Fibroblast of the aortic adventitia (primary cell): ENCODE measurements at places on chromosomes 2 and 18.

DNA sequence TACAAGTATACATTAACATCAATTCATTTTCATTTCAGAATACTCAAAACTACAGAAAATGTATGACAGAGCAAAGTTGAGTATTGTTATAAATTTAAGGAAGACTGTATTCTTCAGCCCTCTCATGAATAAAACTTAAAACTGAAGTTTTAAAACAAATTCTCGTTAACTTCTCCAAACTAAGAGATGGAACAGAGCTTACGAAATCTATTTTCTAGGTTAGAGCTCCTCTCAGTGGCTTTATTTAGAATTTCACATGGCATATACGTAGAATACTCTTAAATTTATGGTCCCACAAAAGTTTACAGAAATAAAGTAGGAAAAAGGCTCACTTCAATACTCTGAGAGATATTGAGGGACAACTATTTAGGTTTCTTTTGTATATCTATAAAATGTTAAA, 612.1 kb downstream of the KCNJ3 start:
- DNase-seq = peak; percentile 41

DNA sequence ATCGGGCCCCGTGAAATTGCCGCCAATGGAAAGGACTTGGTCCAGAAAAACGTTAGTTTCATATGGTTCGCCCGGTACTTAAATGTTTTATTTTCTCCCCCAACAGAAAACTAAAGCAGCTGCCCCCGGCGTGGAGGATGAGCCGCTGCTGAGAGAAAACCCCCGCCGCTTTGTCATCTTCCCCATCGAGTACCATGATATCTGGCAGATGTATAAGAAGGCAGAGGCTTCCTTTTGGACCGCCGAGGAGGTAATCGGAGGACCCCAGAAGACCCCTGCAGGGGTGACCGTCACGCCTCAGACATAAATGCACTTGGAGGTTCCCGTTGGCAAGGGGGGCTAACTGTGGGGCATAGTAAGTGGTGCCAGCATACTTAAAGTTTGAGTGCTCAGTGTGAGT, 742 bp downstream of the RRM2 start:
- no peak for DNase-seq

- DNase-seq = no peak
These were observed 51.4 kb downstream of the EMILIN2 start for GRCh38 chr18:2898186-2898640.

- DNase-seq = no peak
These were observed 154.1 kb downstream of the SMAD7 start for GRCh38 chr18:48796491-48797205.

- no peak for DNase-seq
These were observed 857 bp upstream of the INHBB start for GRCh38 chr2:120344976-120345581.

- DNase-seq = no peak
These were observed 89.9 kb upstream of the PELI1 start for GRCh38 chr2:64234150-64234549.

- peak; percentile 70 for DNase-seq
These were observed 1.4 kb downstream of the PPM1G start for GRCh38 chr2:27407798-27408491.

DNA sequence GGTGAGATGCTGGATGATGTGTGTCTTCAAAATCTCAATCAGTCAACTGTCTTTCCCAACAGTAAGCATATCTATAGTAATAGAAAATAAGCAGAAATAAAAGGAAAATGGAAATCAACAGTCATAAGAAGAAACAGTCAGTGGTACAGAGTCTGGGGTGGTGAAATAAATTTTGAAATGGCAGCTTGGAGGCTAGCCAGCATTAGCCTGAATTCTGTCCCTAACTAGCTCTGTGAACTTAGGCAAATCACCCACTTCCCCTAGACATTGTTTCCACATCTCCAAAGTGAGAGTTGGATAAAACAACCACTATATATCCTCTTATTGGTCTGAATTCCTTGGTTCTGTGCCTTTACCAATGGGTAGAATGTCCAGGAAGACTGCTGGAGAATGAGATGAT, 189.7 kb upstream of the REV1 start:
- no peak for DNase-seq

- DNase-seq = no peak
These were observed 132.8 kb upstream of the CTDP1 start for GRCh38 chr18:79546781-79547272.

GRCh38 chr2:98730053-98730706, 752 bp downstream of the MGAT4A start:
- DNase-seq = peak; percentile 2

- no peak for DNase-seq
These were observed 44.4 kb downstream of the FBLN7 start for GRCh38 chr2:112182581-112183034.

GRCh38 chr18:52045946-52046675, 293.9 kb upstream of the DCC start:
- DNase-seq = no peak

GRCh38 chr2:226600184-226600583, 199.4 kb downstream of the IRS1 start:
- no peak for DNase-seq

DNA sequence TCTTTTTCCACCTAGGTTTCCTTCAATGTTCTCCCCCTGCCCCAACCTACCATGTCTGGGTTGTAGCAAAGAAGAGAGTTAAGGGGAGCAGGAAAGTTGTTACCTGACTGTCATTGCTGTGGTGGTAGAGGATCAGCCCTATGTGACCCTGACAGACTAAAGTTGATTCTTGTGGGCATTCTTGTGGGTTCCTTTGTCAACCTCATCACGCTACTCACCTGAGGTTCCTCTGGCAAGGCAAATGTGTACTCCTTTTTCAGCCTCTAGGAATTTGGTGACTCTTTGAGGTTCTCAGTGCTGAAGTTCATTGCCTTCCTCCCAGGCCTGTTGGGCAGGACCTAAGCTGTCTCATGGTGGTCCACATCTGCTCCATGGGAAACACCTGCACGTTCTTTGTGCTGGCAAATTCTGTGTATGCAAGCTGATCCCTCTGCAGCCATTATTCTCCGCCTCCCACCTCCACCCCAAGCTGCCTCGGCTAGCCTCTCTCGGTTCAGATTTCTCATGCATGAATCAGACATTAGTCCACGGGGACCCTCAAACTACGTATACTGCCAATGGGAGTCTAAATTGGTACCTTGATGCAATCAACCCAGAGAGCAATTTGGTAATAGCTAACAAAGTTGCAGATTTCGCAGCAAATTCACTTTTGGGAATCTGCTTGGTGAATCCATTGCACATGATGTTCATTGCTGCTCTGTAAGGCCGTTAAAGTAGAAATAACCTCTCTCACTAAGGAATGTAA, 1.5 kb upstream of the GMCL1 start:
- peak; percentile 52 for DNase-seq

GRCh38 chr18:69987870-69988269, 40.2 kb upstream of the CD226 start:
- DNase-seq = no peak

DNA sequence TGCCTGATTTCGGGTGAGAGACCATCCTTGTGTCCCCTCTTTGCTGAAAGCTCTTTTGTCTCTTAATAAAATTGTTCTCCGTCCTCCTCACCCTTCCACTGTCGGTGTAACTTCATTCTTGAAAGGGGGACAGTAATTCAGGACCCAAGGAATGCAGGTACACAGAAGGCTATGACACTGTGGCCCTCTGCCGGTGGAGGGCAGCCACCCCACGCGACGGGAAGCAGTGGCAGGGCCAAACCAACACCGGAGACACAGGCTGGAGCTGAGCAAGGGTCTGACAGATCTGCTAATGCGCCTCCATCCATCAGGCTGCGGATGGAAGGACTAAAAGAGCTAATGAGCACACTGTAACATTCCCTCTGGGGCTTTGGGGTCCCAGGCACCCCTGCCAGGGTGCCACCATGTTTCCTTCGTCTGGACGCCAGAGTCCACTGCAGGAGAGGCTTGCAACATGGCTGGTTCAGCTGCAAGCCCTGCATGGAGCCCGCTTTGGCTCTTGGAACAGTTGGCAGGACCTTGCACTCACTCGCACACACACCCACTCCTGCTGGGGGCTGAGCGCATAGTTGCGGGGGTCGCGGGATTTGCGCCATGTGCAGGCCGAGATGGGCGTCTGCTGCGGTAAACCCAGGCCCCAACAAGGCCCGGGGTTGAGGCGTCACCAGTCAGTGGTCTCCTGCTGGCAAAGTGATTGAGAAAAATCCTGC, 544.1 kb upstream of the CDH7 start:
- DNase-seq = no peak

- DNase-seq = no peak
These were observed 57.8 kb downstream of the RMDN2 start for GRCh38 chr2:37982847-37983246.

DNA sequence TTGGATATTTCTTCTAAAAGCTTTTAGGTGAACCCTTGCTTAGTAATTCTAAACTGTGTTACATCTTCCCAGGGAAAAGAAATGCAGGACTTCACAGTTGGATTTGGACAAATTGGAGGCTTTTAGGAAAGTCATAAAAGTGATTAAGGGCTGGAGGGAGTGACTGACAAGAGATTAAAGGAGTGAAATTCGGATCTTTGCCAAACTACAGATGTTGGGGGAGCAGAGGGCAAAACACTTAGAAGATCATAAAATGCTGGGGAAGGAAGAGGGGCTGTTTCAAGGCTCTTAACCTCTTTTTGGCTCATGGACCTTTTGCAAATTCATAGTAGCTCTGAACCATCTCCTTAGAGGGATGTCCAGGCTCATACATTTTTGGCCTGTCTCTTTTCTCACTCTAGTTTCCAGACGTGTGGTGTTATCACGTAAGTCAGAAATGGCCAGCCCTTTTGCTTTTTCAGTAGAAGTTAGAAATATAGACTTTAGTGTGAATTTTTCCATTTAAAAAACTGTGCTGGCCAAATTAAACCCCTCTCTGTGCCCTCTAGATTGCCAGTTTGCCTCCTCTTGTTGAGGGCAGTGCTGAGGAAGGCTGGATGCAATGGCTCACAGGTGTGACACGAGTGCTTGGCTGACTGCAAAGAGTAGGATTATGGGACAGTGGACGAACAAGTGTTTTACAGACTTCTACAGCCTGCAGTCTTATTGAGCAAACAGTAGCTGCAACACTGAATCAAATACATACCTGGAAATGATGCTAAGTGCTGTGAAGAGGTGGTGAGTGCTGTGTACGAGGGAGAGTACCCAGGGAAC, 109.9 kb downstream of the LYPD6B start:
- no peak for DNase-seq

DNA sequence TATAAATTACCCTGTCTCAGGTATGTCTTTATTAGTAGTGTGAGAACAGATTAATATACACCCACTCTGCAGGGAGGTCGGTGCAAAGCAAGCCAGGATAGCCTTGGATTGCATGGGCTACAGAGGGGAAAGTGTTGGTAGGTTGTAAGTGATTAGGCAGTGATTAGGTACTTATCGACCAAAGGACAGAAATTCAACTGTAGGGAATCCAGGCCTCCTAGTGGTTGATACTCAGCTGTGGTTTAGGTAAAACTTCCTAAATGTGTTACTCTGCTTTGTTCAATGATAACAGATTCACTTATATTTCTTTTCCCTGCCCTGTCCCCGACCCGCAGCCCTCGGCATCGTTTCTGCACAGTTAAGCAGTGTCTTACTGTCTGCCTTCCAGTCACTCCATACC, 444.0 kb downstream of the FIGN start:
- DNase-seq = no peak

DNA sequence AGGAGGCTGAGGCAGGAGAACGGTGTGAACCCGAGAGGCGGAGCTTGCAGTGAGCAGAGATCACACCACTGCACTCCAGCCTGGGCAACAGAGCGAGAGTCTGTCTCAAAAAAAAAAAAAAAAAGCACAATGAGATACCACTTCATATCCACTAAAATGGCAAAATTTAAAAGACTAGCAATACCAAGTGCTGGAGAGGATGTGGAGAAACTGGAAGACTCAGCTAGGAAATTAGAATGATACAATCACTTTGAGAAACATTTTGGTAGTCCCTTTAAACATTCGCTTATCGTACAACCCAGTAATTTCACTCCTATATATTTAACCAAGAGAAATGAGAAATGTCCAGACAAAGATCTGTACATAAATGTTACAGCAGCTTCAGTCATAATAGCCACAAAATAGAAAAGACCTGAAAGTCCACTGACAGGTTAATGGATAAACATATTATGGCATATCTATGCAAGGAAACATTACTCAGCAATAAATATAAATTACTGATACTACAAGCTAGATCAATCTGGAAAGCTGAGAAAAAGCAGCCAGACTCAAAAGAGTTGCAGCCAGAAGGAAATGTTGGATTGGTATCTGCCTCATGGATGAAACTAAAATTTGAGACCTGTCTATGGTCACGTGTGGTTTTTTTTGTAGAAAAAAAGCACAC, 40.0 kb downstream of the WDSUB1 start:
- DNase-seq = no peak

- DNase-seq = no peak
These were observed 1118.8 kb upstream of the ZEB2 start for GRCh38 chr2:145638675-145639074.

DNA sequence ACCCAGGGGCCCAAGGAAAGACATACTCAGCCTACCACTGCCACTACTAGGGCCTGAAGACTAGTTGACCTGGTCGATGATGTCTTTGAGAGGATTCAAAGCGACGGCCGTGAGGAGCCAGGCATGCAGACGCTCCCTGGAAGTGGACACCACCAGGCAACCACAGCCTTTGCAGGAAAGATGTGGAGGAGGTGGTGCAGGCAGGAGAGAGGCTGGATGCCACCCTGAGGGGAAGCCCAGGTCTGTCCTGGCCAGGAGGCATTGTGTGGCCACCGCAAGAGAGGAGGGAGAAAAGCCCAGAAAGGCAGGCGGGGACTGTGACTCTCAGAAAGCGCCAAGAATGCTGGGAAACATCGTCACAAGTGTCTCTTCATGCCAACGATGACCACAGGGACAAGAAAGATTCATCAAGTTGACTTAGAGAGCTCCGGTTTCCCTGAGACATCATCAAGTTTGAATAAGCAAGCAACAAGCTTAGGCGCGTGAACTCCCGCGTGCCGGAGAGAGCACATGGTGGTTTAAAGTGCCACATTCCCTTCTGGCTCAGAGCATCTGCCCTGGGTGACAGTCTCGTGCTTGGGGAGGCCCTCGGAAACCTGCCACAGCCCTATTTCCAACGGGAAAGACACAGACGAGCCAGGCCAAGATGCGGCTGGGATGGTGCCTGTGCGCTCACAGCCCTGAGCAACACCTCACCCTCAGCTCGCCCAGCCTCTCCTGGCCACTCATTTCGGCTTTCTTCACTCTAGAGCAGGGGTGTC, 464.5 kb upstream of the SALL3 start:
- DNase-seq = no peak

- DNase-seq = no peak
These were observed 76.9 kb downstream of the NCK2 start for GRCh38 chr2:105821428-105822125.

- peak; percentile 86 for DNase-seq
These were observed 42.9 kb upstream of the RFX8 start for GRCh38 chr2:101517758-101518271.

- peak; percentile 78 for DNase-seq
These were observed 44.6 kb downstream of the FAM124B start for GRCh38 chr2:224357098-224357901.

DNA sequence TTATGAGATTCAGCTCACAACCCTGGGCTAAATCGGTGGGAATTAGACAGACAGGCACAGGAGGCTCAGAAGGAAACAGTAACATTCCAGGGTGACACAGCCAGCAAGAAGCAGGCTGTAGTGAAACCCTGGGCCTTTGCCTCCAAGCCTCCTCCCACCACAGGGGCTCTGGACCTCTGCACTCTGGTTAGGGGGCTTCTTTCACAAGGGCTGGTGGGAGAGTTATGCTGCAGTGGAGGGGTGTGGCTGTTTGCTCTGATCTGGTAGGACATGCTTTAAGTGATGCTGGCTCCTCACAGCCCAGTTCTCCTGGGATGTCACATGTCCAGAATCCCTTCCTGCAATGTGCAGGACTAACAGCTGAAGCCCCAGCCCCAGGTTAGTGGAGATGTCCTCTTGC, 109.9 kb downstream of the TGFA start:
- DNase-seq = no peak
